Spleen (tissue), 13 donors: ENCODE measurements at places on chromosomes 2 and 18. TPM values are rescaled to one million over a fixed set of nuclear protein-coding genes. Genes with fewer than 3 reads are reported as not detected.

PLA2R1 gene
- 11.1 TPM for total RNA-seq

CD226 gene
- total RNA-seq = 23.4 TPM

TSPYL6 gene
- total RNA-seq = not detected

FER1L5 gene
- 0.13 TPM for total RNA-seq

CLEC4F gene
- total RNA-seq = 2.3 TPM

ADCYAP1 gene
- 0.51 TPM for total RNA-seq

B3GNT7 gene
- total RNA-seq = 13.2 TPM

CCDC178 gene
- total RNA-seq = 14.2 TPM

LGALSL gene
- 12.3 TPM for total RNA-seq

RBM43 gene
- total RNA-seq = 7.0 TPM

C1QL2 gene
- total RNA-seq = not detected

ALLC gene
- total RNA-seq = not detected

POTEJ gene
- not detected for total RNA-seq

CDH2 gene
- total RNA-seq = 14.3 TPM

C2orf81 gene
- 1.7 TPM for total RNA-seq

DPP10 gene
- not detected for total RNA-seq

CIB4 gene
- total RNA-seq = not detected

SLC4A5 gene
- total RNA-seq = 9.7 TPM

AOX1 gene
- 7.2 TPM for total RNA-seq

IL1RL2 gene
- total RNA-seq = 0.13 TPM

POTEF gene
- not detected for total RNA-seq

TMEM185B gene
- total RNA-seq = 23.6 TPM

LAMA3 gene
- total RNA-seq = 3.7 TPM

ALPI gene
- not detected for total RNA-seq

CGREF1 gene
- 0.27 TPM for total RNA-seq

LIMS3 gene
- 1.6 TPM for total RNA-seq

MYOM1 gene
- 1.4 TPM for total RNA-seq

MYCN gene
- 0.58 TPM for total RNA-seq

MROH2A gene
- total RNA-seq = 0.43 TPM

TDRD15 gene
- total RNA-seq = 0.94 TPM

INPP5D gene
- 246 TPM for total RNA-seq

TUBA4A gene
- 69.3 TPM for total RNA-seq

TNS1 gene
- 569 TPM for total RNA-seq

MCM6 gene
- total RNA-seq = 12.6 TPM

SERPINB8 gene
- 14.9 TPM for total RNA-seq
